IMR-90 (cell line): ENCODE measurements at places on chromosomes 1 and 21. TPM values are rescaled to one million over a fixed set of nuclear protein-coding genes. Genes with fewer than 3 reads are reported as not detected.

CATSPERE gene
- 0.18 and 0.28 TPM in 2 replicates for total RNA-seq

LAMB3 gene
- 0.72 and 1.1 TPM in 2 replicates for total RNA-seq

LRRC8D gene
- 34.7 and 35.3 TPM in 2 replicates for total RNA-seq

KRTAP19-1 gene
- not detected in 2 replicates for total RNA-seq

C1orf87 gene
- total RNA-seq = not detected in 2 replicates

WDR64 gene
- not detected in 2 replicates for total RNA-seq

OR2T4 gene
- not detected in 2 replicates for total RNA-seq

ADORA1 gene
- total RNA-seq = under 0.01 and 0.36 TPM in 2 replicates

TLR5 gene
- under 0.01 and 0.18 TPM in 2 replicates for total RNA-seq

KCNJ9 gene
- not detected in 2 replicates for total RNA-seq
